ENCODE measurements at places on chromosomes 1 and 21. TPM values are rescaled to one million over a fixed set of nuclear protein-coding genes. Genes with fewer than 3 reads are reported as not detected.
A peak's percentile ranks its signal among the peaks of the same experiment; 100 is the strongest.

- no peak for DNase-seq
Measured at GRCh38 chr1:234531151-234531635, 52.2 kb upstream of the TARBP1 start.

- DNase-seq: no peak
Measured at GRCh38 chr1:26946270-26946669, 14.0 kb downstream of the KDF1 start.

GRCh38 chr1:53601867-53602775, 136.8 kb downstream of the GLIS1 start:
- no peak for DNase-seq

DNA sequence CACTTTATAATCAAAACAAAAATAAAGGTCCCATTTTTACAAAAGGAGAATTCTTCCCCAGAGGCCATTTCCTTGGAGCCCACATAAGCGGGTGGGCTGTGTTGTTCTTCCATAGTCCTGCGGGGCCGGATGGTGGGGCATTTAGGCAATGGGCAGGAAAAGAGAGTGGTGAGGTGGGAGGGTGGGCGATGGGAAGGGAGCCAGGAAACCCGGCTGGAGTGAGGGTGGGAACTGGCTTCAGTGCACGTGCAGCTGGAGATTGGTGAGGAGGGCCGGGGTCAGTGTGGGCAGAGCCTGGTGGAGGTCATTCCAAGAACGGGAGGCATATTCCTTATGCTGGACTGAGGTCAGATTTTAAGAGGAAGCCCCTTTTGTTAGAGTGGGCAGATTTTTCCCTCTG, 13.6 kb downstream of the NENF start:
- no peak for DNase-seq

DNA sequence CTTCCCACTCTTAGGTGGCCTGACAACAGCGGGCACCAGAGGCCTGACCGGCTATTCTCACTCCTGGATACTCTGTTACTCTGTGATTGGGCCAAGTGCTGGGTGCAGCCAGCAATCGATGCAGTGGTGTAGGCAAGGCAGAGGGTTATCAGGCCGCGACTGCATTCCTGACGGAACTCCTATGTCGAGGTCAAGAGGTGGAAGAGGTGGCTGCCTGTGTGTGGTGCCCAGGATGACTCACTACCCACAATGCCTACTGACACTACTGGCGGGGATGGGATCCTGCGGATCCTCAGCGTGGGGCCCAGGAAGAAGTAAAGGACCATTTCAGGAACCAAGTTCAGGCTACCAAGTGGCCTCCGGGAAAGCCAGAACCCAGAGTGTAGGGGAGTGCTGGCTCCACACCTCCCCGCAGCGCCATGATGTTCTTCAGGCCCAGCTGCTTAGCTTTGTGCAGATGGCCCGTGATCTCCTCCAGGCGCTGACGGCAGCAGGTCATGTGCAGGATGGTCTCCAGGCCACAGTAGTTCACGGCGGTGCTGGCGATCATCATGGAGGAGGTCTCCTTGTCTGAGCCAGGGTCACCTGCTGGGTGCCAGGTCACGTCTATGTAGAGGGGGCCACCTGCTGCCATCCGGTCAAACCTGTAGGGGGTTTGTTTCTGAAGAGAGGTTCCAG, 4.9 kb downstream of the MTHFR start:
- DNase-seq: no peak

DNA sequence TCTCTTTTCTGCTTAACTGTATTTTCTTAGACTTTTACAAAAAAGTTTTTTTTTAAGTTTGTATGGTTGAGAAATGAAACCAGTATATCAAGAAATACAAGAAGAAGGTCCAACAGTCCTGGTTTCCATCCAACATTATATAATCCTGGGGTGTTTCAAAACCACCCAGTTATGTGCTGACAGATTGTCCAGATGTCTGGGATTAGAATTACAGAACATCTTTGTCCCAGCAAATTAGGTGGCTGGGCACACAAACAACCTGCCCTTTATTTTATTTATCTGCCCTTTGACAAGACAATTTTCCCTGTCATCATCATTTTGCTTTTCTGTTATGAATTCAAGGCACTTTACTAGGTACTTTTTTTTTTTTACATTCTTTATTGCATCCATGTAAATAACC, 622.1 kb downstream of the PLPP3 start:
- no peak for DNase-seq

GRCh38 chr1:75092141-75092540, 42.0 kb upstream of the LHX8 start:
- no peak for DNase-seq

- peak; percentile 9 for DNase-seq
Measured at GRCh38 chr1:91997607-91998195, 32.1 kb upstream of the EPHX4 start.

- DNase-seq: no peak
Measured at GRCh38 chr1:45200906-45201500, 5.4 kb downstream of the ZSWIM5 start.

DNA sequence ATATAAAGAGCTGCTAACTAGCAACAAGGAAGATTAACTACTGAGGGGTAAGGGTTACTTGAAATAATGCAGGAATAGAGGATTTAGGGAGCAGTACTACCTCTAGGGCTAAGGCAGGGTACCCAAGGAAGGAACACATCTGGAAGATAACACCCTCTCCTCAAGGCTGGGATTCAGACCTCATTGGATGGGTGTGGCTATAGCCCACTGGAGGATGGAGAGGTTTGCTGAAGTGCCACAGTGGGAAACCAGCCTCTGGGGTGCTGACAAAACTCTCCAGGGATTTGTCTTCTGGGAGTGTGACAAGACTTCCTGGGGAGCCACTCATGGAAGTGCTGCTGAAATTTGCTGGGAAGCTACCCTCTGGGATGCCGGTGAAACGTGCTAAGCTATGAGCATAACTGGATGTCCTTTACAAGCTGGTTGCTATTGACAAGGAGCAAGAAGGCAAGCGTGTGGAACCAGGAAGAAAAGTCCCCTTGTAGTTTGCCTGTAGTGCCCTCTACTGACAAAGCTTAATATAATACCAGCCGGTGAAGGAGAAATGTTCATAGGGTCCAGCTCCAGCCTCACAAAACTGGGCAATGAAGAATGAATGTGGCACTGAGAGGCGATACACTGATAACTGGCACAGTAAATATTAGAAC, 122.8 kb upstream of the USP24 start:
- no peak for DNase-seq

Gene PRELP
- not detected for total RNA-seq

Gene HMCN1
- not detected for total RNA-seq

Gene PLA2G2C
- not detected for total RNA-seq

Measured in MG63 (cell line).